G401 (cell line): ENCODE measurements at places on chromosomes 5 and 9. TPM values are rescaled to one million over a fixed set of nuclear protein-coding genes. Genes with fewer than 3 reads are reported as not detected.

The AIF1L gene
- total RNA-seq: 25.5 and 26.9 TPM in 2 replicates

The TMEM252 gene
- not detected in 2 replicates for total RNA-seq

The LHX6 gene
- total RNA-seq: 23.9 and 34.8 TPM in 2 replicates

The CCDC180 gene
- total RNA-seq: 2.4 and 6.2 TPM in 2 replicates

DNA sequence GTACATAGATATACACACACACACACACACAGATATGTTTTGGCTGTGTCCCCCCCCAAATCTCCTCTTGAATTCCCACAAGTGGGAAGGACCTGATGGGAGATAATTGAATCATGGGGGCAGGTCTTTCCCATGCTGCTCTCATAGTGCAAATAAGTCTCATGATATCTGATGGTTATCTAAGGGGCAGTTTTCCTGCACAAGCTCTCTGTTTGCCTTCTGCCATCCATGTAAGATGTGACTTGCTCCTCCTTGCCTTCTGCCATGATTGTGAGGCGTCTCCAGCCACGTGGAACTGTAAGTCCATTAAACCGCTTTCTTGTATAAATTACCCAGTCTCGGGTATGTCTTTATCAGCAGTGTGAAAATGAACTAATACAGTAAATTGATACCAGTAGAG lies 15.9 kb upstream of the ALDOB start:
- no peak for DNase-seq

- no peak for DNase-seq
Observed at GRCh38 chr9:121023064-121023463, 27.0 kb downstream of the C5 start.

DNA sequence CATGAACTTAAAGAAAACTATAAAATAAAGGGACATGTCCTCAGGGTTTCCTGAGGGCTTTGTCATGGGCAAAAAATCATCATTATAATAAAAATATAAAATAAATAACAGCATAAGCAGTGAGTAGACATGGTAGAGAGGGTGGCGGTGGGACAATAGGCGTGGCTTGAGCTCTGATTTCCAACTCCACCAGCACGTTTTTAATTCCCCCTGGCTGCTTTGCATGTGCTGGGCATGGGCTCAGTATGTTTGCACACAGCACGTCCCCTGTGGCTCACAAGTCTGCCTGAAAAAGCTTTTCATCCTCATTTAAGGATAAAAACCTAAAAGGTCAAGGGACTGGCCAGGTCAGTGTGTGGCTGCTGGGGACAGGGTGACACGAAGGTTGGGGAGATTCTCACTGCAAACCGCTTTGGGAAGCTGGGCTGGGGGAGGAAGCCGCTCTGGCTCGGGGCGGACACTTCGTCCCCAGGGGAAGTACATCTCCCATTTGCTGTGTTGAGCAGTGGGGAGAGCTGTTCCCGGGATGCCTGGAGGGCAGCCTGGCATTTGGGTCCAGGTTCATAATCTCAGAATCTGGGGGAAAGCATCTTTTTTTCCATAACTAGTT lies 32.6 kb downstream of the NKX2-5 start:
- no peak for DNase-seq

GRCh38 chr5:93591323-93591945 lies 8.4 kb downstream of the NR2F1 start:
- peak; percentile 64 for DNase-seq

- DNase-seq: no peak
Observed at GRCh38 chr9:112078432-112078831, 96.7 kb downstream of the SUSD1 start.

- DNase-seq: no peak
Observed at GRCh38 chr9:31608416-31608815, 776.0 kb upstream of the ACO1 start.

GRCh38 chr5:129858131-129858675 lies 46.1 kb upstream of the CHSY3 start:
- no peak for DNase-seq

GRCh38 chr5:6573651-6574101 lies 59.2 kb downstream of the NSUN2 start:
- DNase-seq: no peak

- DNase-seq: no peak
Observed at GRCh38 chr9:137245450-137246421, 4.6 kb downstream of the TUBB4B start.

DNA sequence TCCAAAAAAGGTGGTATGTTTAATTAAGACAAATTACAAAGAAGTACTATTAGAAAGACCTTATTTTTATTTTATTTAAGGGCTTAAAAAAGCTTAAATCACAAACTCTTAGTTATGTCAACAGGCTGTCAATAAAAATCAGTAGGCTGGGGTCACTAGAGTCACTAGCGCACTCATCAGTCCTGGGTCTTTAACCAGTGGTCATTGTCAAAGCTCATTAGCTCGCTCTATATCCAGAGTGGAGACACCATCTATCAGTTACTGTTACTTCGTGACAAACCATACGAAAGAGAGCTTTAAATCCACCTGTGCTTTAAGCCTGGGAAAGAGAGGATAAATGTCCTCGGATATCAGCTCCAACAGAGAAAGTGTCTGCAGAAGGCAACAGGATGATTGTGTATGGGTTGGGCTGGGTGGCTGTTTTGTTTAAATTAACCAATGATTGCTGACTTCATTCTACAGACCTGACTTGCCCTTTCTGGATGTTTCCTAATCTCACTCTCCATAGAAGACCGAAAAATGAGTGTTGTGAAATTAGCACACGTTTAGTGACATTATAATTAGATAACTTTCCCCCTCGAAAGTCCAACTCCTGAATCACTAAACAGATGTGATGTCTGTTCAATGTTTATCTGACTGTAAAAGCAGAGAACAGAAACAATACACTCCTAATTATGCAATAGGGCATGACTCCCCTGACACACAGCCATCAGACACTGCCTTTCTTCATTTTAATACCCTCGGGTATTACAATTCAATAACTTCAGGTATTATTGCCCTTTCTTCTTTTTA lies 123.6 kb upstream of the TNPO1 start:
- DNase-seq: no peak

GRCh38 chr5:91244380-91245073 lies 138.6 kb downstream of the ARRDC3 start:
- DNase-seq: no peak

DNA sequence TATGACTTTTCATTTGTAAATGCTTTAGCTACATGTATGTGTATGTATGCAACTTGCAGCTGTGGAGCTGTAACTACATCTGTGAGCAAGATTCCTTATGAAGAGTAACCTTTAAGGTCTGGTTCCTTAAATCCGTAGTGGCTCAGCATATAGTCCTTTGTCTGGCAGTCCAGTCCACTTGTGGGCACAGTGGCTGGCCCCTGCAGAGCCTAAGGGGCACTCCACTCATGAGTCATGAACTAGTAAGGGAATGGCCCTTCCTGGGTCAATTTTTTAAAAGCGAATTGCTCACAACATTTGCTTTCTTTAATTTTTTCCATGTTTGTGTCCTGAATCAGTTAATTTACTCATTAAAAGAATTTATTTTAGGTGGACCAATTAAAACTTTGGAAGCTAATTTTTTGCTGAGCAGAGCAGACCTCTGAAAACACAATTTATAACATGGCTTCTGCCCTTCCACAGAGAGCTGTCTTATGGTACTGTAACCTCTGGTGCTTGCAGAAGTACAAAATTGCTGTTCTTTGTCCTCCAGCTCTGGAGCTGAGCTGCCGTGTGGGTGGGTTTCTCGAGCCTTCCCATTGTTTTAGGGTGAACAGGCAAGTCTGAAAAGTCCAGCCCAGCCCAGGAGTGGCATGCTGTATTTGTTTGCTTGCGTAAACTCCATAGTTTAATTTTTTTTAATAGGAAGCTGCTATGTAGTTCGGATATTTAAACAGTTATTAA lies 110.1 kb downstream of the MVB12B start:
- no peak for DNase-seq

DNA sequence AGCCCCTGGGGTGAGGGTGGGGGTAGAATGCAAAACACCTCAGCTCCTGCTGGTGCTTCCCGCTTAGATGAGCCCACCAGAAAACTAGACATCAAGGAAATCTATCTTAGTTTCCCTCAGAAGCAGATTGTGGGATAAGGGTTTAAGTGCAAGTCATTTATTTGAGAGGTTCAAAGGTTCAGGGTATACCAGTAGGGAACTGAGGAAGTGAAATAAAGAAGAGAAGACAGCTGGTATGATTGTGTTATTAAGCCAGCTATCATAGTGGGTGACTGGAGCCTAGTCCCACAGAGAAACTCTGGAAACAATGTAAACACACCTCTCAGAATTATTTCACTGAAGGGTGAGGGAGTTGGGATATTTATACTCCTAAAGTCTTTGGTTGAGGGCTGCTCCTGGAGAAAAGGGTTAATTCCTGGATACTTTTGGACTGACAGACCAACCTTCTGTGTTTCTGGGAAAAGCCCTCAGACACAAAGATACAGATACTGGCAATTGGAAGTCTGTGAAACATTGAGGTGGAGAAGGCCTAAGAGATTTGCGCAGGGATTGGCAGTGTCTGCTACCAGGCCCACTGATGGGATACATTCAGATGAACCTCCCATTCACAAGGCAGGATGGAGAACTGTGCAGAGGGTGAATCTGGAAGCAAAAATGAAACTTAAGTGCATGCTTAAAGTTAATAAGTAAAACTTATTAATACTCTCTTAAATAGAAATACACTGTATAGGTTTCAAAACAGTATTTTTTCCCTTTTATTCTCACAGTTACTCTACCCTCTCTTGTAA lies 6.4 kb upstream of the DCTN4 start:
- no peak for DNase-seq

DNA sequence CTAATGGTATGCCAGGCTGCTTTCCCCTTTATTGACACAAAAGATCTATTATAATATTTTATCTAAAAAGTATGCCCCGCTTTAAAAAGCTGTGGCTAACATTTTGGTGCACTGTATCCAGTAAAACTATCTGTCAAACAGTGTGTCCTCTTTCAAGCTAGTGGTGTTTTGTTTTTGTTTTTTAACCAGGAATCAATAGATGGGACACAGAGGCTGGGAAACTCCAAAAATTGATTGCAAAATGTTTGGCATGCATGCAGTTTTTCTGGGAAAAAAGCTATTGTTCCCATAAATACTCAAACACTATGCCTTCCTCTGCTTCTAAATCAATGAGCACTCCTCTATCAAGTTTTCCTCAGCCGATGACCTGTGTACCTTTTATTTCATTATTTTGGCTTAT lies 34.3 kb upstream of the PDZD2 start:
- no peak for DNase-seq

GRCh38 chr5:124604419-124604818 lies 142.0 kb downstream of the ZNF608 start:
- no peak for DNase-seq

GRCh38 chr9:125568621-125569020 lies 138.4 kb downstream of the MAPKAP1 start:
- DNase-seq: no peak

GRCh38 chr5:160171666-160172065 lies 52.4 kb upstream of the PWWP2A start:
- no peak for DNase-seq

GRCh38 chr9:137016436-137016835 lies 11.6 kb downstream of the ABCA2 start:
- DNase-seq: no peak

DNA sequence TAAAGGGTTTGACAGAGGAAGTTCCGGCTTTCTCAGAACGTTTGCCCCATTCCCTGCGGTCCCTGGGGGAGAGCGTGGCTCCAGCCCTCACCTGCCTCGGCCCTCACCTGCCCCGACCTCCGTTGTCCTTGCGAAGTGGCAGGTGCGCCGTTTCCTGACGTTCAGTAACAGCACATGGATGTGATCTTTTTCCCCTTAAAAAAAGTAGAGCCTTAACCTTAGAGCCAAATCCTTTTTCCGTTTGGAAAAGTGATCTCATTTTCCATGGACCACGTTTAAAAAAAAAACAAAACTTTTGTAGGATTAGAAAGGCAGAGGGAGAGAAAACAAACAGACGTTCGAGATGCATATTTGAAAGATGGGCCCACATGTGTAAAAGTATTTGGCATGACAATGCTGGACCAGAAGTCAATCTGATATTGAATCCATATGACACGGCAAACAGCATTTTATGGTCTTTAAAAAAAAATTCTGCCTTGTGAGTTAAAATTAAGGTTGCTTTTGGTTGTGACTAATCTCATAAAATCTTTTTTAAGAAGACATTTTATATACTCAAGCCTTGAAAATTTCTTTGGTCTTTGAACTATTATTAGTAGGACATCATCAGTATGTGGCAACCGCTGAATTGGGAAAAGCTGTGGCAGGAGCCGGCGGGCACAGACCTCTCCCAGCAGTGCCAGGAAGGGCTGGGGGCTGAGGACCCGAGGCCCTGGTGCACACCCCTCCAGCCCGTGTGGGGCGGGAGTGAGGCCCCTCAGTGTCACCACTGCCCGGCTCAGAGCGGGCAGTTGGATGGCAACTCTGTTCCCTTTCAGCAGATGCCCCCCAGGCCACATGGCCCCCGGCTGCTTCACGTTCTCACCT lies 42.5 kb upstream of the EXOC3 start:
- no peak for DNase-seq

DNA sequence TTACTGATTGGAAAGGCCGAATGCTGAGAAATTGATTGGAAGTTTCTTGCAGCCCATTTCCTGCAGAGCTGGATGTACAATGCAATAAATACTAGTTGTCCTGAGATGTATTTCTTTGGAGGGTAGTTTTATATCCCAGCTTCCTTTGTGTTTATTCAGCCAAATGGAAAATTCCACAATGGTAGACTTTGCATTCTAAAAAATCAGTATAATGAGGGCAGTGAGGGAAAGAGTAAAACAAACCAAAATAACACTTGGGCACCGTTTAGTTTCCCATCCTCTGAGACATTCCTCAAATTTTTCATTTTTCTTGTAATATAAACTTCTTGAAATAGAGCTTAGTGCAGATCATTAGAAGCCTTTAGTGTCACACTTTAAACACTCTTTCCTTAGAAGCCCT lies 379.4 kb downstream of the EBF1 start:
- DNase-seq: no peak

DNA sequence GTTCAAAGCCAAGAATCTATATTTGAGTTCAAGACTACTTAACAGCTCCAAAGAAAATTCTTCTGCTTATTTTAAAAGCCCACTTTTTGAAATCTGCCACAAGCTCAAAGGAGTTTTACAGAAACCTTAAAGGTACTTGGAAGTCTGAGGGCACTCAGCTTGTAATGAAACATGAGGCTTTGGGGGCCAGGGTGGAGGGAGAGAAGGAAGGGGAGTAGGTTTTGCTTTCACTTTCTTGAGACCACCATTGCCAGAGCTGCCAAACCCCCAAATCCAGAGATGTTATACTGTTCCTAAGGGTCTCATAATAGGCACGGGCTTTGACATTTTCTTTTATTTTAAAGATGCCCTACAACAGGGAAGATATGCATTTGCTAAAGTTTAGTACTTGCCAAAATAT lies 42.6 kb upstream of the TNFAIP8 start:
- no peak for DNase-seq

DNA sequence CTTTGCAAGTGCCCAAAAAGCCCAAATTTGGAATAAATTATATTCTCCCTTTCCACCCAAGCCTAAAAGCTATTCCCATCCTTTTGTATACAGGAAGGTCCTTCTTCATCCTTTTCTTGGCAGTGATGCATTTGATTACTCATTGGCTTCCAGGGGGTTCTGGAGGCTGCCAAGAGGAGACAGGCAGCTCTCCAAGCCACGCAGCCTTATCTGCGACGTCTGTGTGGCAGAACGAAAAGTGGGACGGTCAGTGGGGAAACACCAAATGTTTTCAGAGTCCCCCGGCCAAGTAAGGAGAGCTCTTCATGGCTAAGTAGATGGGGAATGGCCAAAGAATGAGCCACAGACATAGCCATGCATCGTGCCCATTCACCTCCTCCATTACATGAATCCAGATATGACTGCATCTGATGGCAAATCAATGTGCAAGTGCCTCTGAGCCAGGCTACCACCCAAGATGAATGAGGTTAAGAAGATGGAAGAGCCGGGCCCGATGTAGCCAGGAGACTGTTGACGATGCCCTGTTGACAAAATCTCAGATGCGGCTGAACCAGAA lies 12.1 kb downstream of the ADAM19 start:
- peak; percentile 90 for DNase-seq

GRCh38 chr9:84379740-84380139 lies 39.2 kb upstream of the SLC28A3 start:
- DNase-seq: no peak
